Fibroblast of villous mesenchyme (primary cell): ENCODE measurements at places on chromosomes 11 and 22. TPM values are rescaled to one million over a fixed set of nuclear protein-coding genes. Genes with fewer than 3 reads are reported as not detected.
A peak's percentile ranks its signal among the peaks of the same experiment; 100 is the strongest.

DNA sequence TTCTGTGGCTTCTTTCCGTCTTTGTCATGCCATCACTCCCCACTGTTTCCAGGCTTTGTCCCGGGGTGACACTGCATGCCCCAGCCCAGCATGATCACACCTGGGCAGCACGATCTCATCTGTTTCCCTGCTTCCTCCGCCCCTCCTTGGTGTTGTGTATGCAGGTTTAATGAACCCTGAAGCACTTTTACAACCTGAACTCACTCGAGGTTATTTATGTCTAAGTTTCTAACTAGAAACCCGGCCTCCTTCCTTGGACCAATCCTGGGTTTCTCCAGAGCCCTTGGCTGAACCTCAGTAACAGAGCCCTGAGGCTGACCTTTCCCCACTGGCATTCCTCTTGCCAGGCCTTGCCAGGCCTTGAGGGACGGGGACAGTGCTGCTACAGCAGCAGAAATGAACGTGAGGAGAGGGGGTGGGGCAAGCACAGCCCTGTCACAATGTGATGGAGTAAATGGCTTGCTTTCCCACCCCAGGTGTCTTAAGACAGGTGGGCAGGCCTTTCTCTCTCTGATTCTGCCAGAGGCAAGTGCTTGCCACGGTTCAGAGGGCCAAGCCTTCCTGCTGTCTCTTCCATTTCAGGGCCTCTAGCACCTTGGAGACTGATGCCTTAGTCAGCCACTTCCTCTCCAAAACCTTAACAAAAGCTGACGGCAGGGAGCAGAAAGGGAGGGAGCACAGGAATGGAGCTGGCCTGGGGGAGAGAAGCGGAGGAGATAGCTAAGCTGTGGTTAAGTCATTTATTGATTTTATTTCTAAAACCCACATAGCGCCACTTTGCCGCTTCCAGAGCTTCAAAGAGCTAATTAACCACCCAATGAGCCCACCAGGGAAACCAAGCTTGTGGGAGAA, 3.1 kb upstream of the PYGM start:
- DNase-seq = peak; percentile 46

Gene HSPB2
- total RNA-seq = 0.43 and 0.64 TPM in 2 replicates

Gene C11orf97
- total RNA-seq = not detected in 2 replicates

Gene RIMBP3C
- total RNA-seq = 0.43 and 0.64 TPM in 2 replicates

Gene KREMEN1
- 2.6 and 3.2 TPM in 2 replicates for total RNA-seq

Gene SPCS2
- total RNA-seq = 14.7 and 20.3 TPM in 2 replicates

DNA sequence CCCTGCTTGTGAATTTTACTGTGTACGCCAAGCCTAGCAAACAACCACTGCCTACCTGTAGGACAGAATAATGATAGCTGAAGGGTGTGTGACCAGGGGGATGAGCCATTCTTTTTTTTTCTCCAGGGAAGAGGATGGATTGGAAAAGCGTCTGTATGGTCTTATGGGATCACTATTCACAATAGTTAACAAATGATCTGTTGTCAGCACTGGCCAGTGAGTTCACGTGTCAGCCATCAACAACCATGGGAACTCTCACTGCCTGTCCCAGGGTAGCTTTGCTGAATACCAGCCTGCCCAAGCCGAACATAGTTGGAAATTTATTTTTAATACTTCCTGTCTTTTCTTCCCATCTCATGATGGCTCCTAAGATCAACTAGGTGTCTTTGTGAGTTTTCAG, 170.2 kb downstream of the ST3GAL4 start:
- DNase-seq = no peak
